Esophagus mucosa (tissue), 1 donor: ENCODE measurements at places on chromosomes 6 and 20. TPM values are rescaled to one million over a fixed set of nuclear protein-coding genes. Genes with fewer than 3 reads are reported as not detected.
A peak's percentile ranks its signal among the peaks of the same experiment; 100 is the strongest.

DNA sequence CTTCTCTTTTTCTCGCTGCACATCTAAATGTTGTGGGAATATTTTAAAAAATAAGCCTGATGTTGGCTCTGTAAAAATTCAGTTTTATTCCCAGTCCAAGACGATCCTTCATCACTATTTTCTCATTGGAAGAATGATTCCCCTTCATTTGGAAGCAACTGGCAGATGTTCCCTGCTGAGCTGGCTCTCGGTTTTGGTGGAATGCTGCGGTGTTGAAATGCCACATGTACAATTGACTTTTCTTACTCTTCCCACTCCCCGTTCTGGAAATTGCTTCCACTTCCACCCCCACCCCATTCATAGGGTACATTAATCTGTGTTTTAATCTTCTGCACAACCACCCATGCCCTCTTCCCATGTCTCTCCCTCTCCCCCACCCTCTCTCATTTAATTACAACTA lies 496.3 kb upstream of the MAP3K7 start:
- ATAC-seq = no peak

DNA sequence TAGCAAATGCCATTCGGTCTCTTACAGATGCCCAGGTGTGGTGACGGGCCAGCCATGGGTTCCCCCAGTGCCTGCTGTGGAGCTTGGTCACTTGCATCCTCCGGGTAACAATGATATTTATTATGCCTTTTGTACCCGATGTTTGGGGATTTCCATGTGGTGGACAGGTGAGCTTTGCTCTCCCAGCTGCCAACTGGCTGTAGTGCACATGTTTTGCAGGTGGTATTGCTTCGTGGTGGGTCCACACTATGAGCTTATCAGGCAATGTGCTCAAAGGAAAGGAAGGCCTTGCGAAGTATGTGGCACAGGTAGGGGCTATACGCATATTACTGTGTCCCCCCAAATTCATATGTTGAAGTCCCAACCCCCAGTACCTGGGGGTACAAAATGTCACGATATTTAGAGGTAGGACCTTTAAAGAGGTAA lies 4.2 kb upstream of the CTCFL start:
- ATAC-seq = no peak

The ZBTB22 gene
- total RNA-seq = 10.6 TPM

- ATAC-seq = no peak
These were observed 24.3 kb upstream of the RPN2 start for GRCh38 chr20:37154684-37155298.

The SMOC2 gene
- 1.9 TPM for total RNA-seq

DNA sequence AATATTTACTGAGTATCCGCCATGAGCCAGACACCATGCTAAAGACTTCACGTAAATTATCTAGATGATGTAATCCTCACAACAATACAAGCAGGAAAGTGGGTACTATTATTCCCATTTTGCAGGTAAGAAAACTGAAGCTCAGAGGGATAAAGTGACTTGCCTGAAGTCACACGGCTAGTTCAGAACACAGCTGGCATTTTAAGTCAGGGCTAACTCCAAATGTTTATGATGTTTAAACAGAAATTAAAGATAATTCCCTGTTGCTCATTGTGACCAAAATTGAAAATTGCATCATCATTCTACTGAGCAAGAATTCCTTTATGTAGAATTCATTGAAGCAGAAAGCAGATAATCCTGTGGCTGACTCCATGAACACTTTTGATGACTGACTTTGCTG lies 71.3 kb upstream of the STXBP5 start:
- peak; percentile 85 for ATAC-seq

- ATAC-seq = no peak
These were observed 1.3 kb upstream of the DNAH8 start for GRCh38 chr6:38713812-38714211.

GRCh38 chr20:34978092-34978744 lies 22.6 kb downstream of the MYH7B start:
- ATAC-seq = no peak

GRCh38 chr6:26233649-26234420 lies 131.2 kb upstream of the BTN3A2 start:
- ATAC-seq = peak; percentile 73

DNA sequence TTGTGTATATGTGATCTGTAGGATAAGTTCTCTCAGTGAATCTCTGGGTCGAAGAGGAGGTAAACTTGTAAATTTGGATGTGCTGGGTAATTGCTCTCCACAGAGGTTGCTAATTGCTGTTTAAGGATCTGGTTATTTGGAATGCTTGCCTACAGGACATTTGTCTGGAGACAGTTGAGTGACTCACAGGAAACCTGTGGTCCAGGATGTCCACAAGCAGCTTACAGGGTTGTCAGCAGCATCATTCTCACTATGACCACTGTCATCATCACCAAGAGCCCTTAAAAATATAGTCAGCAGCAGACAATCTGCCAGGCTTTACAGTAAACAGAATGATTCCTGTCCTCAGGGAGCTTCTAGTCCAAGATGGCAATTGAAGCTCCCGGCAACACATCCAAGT lies 31.2 kb upstream of the KCNK5 start:
- no peak for ATAC-seq

- no peak for ATAC-seq
These were observed 15.9 kb downstream of the NT5E start for GRCh38 chr6:85465762-85466161.

DNA sequence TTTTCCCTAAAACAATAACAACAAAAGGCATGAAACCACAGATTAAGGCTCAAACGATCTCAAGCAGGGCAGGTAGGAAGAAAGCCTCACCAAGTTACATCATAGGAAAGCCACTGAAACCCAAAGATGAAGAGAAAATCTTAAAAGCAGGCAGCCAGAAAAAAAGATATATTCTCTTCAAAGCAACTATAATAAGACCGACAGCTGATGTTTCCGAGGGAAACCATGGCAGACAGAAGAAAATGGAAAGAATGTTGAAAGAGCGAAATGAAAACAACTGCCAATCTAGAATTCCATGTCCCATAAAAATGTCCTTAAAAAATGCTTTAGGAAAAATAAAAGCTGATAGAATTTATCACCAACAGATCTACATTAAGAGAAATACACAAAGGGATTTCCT lies 161.5 kb upstream of the THBS2 start:
- ATAC-seq = no peak

The STK38 gene
- 26.1 TPM for total RNA-seq

DNA sequence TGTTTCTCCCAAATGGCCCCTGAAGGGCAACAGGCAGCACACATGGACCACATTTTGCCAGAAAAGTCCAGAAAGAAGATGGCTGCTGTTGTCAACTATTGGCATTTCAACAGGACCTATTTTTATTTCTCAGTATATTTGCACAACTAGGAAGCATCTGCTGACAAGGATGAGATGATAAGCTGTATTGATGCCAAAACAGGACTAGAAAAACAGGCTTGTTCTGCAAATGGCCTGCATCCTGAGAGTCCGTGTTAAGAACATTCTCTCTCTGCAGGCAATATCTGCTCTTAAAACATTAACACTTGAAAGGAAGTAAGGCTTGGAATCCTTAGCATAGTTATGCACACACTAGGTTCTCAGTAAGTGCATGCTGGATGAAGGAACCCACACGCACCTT lies 283.7 kb downstream of the ESR1 start:
- no peak for ATAC-seq

The C20orf144 gene
- total RNA-seq = not detected

- no peak for ATAC-seq
These were observed 47.7 kb downstream of the GJA10 start for GRCh38 chr6:89941763-89942497.

- no peak for ATAC-seq
These were observed 6.4 kb downstream of the VNN2 start for GRCh38 chr6:132751306-132751705.

DNA sequence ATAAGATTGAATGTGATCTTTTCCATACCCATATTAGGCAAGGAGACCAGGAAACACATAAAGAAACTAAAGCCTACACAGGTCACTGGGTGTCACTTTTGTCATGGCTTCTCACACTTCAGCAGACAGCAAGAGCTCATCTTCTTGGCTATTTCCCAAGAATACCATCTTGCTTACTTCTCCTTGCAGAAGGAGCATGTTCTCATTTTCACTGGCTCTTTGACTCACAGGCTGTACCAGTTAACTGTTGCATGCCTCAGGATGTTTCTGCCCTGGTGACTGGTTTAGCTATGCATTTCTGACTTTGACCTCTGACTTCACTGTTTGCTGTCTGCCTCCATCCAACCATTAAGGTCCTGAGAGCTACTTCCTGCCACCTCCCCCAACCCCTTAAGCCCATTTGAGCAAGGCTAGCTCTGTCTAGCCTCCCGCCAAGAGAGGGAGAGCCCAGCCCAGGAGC lies 40.3 kb upstream of the OGFRL1 start:
- no peak for ATAC-seq

DNA sequence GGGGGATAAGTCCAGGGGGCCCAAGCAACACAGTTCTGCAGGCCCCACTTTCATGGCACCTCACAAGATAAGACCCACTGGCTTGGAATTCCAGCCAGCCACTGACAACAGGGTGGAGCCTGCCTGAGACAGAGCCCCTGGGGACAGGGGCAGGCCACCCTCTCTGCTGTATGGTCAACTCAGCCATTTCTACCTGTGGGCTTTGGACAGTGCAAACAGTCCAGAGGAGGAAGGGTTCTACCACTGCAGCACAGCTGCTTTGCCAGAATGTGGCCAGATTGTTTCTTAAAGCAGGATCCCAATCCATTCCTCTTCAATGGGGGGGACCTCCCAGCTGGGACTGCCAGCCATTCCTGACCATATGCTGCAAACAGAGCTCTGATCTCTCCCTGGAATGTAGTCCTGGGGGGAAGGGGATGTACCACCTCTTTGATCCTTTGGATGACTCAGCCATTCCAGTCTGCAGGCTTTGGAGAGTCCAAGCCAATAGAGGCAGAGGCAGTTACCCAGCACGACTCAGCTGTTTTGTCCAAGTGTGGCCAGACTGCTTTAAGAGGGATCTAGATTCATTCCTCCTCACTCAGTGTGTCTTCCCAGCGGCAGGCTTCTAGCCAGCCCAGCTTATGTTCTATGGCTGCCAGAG lies 842.2 kb downstream of the EPHA7 start:
- ATAC-seq = no peak

DNA sequence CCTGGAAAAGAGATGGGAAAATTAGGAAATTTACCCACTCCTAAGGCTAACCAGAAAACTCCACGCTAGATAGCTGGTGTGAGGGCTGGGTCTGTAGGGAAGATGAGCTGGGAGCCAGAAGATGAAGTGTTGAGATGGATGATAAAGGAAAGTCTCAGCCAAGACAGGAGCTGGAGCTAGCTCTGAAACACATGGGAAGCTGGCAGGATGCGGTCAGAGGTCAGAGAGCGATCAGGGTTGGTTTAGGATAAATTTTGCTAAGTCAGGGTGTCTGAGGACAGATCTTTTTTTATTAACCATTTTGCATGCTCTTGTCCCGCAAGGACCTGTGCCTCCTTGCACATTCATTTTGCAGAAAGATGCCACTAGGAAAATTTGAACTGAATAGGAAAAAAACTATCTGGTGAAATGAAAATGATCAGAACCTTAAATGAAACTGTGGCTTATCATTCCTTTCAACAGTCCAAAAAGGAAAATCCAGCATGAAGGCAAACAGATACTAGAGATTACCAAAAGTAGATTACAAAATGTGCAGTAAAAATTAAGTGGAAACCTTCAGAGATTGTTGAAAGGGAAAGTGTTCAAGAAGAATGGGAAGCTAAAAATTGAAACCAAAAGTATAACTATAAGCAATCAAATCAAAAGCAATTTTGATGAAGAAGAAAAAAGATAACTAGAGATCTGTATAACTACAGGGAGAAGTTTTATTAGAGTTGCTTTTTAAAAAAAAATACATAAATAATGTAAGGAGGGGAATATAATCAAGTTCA lies 10.7 kb upstream of the EDN1 start:
- ATAC-seq = no peak

DNA sequence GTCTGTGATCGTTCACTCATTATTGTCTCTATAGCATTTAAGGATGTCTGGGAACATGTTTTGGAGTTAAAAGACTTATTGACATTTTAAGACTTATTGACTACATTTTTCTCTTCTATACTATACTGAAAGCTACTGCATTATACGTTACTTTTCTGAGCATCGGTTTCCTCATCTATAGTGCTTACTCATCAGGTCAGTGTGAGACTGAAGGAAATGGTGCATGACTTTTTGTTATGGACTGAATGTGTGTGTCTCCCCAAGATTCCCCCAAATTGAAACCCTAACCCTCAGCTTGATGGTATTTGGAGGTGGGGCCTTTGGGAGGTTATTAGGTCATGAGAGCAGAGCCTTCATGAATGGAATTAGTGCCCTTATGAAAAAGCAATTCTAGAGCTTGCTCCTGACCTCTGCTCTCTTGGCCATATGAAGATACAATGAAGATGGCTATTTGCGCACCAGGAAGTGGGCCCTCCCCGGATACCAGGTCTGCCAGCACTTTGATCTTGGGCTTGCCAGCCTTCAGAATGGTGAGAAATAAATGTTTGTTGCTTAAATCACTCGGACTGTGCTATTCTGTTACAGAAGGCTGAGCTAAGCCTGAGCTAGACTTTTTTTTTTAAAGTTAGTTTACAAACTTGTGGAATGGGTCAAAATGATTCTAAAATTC lies 243.7 kb upstream of the RREB1 start:
- ATAC-seq = peak; percentile 37

The OXT gene
- not detected for total RNA-seq

GRCh38 chr20:39269493-39270217 lies 307.5 kb downstream of the DHX35 start:
- no peak for ATAC-seq

DNA sequence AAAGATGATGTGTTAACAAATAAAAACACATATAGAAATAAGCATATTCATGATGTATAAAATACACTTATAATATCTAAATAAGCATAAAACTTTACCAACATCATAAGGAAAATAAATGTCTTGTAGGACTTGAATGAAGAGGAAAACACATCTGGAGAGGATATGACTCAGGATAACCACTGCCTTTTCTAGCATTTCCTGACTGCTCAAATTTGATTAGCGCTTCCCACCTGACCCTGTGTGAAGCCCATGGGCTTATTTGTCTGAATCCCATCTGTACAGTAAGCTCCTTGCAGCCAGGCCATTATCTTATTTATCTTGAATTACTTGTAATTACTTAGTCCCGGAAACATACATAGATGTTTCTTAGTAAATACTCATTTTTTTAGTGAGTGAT lies 608.6 kb downstream of the COL12A1 start:
- no peak for ATAC-seq
